ENCODE measurements at places on chromosomes 13 and 19. TPM values are rescaled to one million over a fixed set of nuclear protein-coding genes. Genes with fewer than 3 reads are reported as not detected.

DNA sequence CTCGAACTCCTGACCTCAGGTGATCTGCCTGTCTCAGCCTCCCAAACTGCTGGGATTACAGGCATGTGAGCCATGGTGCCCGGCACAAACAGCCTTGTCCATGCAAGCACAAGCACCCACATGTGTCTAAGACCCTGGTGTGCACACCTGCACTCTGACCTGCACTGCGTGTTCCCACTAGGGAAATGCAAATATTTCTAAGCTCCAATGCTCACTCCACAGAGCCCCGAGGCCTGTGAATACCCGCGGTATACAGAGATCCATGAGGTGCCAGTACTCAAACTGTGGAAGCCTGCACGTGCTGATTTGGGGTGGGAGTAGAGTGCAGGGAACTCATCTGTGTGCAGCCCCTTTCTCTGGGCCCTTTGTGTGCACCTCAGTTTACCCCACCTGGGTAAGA, 14.7 kb downstream of the GADD45B start:
- DNase-seq = no peak
- peaks cover 4% of the 10 kb centered on the region for H3K36me3 ChIP-seq
- no peak overlapping the region for H3K4me3 ChIP-seq
- H3K4me1 ChIP-seq = peaks cover 36% of the 10 kb centered on the region
- H3K27me3 ChIP-seq = peaks cover 32% of the 10 kb centered on the region
- no peak overlapping the region for H3K27ac ChIP-seq

The UBL5 gene
- total RNA-seq = 142 TPM

- H3K27me3 ChIP-seq = no peaks in the 10 kb centered on the region
- no peak overlapping the region for H3K4me3 ChIP-seq
- peaks cover 3% of the 10 kb centered on the region for H3K4me1 ChIP-seq
Measured at GRCh38 chr13:79660361-79660760, 179.4 kb downstream of the NDFIP2 start.

DNA sequence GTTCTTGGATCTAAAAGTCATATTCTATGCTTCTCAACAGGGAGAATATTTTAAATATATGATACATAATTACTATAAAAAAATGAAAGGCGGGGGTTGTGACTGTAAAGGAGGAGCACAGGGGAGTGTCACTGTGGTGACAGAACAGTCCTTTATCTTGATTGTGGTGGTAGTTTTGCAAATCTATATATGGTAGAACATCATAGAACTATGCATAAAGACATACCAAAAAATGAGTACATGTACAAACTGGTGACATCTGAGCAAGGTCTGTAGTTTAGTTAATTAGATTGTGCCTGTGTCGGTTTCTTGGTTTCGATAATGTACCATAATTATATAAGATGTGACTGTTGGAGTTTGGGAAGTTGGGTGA, 38.7 kb upstream of the GARRE1 start:
- no peaks in the 10 kb centered on the region for H3K27me3 ChIP-seq
- H3K4me3 ChIP-seq = no peak overlapping the region
- DNase-seq = no peak
- H3K27ac ChIP-seq = no peak overlapping the region
- peaks cover 26% of the 10 kb centered on the region for H3K36me3 ChIP-seq

The ACP7 gene
- 0.10 TPM for total RNA-seq

- DNase-seq = no peak
- H3K27me3 ChIP-seq = no peaks in the 10 kb centered on the region
- H3K4me3 ChIP-seq = peak overlapping the region; percentile 82
- peaks cover 14% of the 10 kb centered on the region for H3K4me1 ChIP-seq
Measured at GRCh38 chr13:97225533-97225932, 3.4 kb downstream of the MBNL2 start.

DNA sequence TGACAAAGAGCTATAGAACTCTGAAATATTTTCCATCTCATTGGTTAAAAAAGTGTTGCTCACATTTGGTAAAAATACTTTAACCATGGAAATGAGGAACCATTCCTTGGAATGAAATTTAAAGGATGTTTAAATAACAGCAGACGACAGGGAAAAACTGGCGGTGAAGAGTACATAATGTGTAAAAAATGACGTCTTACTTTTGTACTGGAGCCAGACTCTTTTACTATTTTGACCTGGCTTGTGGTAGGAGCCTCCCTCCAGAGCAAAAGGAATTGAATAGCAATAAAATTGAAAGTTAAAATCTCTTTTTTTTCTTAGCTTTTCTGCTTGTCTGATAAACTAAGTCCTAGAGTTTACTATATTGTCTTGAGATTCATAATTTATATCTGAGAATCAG, 426.2 kb upstream of the KLHL1 start:
- H3K27ac ChIP-seq = no peak overlapping the region
- DNase-seq = no peak
- H3K4me1 ChIP-seq = no peaks in the 10 kb centered on the region

DNA sequence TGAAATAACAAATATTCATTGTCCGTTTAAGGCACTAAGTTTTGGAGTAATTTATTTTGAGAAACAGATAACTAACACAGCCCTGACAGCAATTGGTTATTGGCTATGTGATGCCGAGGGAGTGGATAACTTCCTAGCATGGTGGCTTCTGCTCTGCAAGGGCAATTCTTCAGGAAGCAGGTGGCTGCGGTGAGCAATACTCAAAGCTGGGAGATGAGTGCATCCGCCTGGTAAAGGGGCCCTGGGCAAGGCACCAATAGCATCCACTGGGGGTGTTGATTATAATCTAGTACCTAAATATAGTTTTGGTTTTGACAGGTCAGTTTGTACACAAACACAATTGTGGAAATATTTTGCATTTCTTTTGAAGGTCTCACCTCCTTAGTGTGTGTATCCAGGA, 41.0 kb downstream of the CCDC70 start:
- no peak for DNase-seq
- H3K36me3 ChIP-seq = no peaks in the 10 kb centered on the region
- H3K4me1 ChIP-seq = peaks cover 20% of the 10 kb centered on the region

DNA sequence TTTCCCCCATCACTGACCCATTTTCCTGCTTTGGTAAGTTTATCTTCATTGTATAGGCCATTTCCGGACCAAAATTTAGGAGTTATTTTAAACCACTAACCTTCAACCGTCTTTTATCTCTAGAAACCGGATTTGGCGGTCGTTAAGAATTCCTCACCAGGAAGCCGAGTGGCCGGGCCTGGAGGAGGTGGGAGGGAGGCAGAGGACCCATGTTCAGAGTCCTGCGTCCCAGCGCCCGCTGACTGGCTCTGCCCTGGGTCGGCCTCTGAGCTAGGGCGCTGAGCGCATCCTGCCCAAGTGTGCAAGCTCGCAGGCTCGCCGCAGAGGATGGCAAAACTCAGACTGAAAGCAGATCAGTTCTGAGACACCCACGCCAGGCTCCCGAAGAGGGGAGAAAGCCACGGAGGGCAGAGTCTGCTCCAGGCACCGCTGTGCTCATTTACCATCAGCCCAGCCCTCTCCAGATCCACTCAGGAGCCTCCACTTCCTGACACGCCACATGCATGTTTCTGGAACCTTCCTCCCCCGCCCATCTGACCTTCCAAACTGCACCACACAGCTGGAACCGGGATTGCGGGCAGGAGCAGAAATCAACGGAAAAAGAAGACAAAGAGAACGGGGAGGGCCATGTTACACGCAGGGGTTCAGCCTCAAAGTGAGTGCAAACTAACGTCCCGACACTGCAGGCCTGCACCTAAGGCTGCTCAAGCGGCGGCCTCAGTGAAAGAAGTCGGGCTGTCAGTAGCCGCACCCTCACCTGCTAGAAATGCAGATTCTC, 8.3 kb downstream of the COL4A1 start:
- H3K36me3 ChIP-seq = no peaks in the 10 kb centered on the region
- DNase-seq = no peak
- H3K4me1 ChIP-seq = peaks cover 18% of the 10 kb centered on the region
- peaks cover 2% of the 10 kb centered on the region for H3K27me3 ChIP-seq

The CD33 gene
- 3.0 TPM for total RNA-seq

GRCh38 chr13:47306991-47307390, 410.1 kb upstream of the HTR2A start:
- no peak for DNase-seq
- no peaks in the 10 kb centered on the region for H3K27me3 ChIP-seq
- no peaks in the 10 kb centered on the region for H3K4me1 ChIP-seq
- H3K4me3 ChIP-seq = no peak overlapping the region
- H3K36me3 ChIP-seq = no peaks in the 10 kb centered on the region

Data from spinal cord (tissue), 10 donors.